ENCODE measurements at places on chromosomes 7 and 10. TPM values are rescaled to one million over a fixed set of nuclear protein-coding genes. Genes with fewer than 3 reads are reported as not detected.
A peak's percentile ranks its signal among the peaks of the same experiment; 100 is the strongest.

- H3K4me3 ChIP-seq: peak overlapping the region; percentile 9
- peaks cover 41% of the 10 kb centered on the region for H3K4me1 ChIP-seq
- peak overlapping the region; percentile 68 for H3K27ac ChIP-seq
- DNase-seq: peak; percentile 48
- H3K27me3 ChIP-seq: no peaks in the 10 kb centered on the region
Measured at GRCh38 chr7:96316949-96317348, 4.9 kb downstream of the SLC25A13 start.

ITPRID1 gene
- total RNA-seq: 0.95 TPM

DNA sequence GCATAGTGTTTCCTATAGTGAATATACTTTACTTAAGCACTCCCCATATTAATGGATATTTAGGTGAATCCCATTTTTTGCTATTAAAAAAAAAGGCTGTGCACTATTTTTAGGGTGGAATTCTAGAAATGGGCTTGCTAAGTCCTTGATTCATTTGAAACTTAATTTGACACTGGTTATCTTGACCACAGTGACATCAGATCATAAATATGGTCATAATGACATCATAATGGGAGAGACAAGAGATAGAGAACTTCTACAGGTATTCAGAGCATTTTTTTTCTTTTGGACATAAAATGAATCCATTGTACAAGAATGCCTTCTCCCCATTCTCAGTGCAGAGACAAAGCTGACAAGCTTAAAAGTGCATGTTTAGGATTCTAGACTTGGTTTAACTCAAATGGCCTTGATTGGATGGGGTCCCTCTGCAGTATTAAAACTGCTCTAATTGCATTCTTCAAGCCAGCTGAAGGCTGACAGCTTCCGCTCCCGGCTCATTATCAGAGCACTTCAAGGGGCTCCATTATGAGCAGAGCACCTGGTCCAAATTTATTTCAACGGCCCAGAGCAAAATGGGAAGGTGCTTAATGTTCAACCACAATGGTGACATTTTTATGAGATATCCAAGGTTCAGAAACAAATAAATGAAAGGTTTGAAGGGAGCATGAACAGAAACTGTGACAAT, 104.8 kb downstream of the JAZF1 start:
- no peaks in the 10 kb centered on the region for H3K27me3 ChIP-seq
- no peak overlapping the region for H3K4me3 ChIP-seq
- no peak for DNase-seq
- no peaks in the 10 kb centered on the region for H3K36me3 ChIP-seq

DNA sequence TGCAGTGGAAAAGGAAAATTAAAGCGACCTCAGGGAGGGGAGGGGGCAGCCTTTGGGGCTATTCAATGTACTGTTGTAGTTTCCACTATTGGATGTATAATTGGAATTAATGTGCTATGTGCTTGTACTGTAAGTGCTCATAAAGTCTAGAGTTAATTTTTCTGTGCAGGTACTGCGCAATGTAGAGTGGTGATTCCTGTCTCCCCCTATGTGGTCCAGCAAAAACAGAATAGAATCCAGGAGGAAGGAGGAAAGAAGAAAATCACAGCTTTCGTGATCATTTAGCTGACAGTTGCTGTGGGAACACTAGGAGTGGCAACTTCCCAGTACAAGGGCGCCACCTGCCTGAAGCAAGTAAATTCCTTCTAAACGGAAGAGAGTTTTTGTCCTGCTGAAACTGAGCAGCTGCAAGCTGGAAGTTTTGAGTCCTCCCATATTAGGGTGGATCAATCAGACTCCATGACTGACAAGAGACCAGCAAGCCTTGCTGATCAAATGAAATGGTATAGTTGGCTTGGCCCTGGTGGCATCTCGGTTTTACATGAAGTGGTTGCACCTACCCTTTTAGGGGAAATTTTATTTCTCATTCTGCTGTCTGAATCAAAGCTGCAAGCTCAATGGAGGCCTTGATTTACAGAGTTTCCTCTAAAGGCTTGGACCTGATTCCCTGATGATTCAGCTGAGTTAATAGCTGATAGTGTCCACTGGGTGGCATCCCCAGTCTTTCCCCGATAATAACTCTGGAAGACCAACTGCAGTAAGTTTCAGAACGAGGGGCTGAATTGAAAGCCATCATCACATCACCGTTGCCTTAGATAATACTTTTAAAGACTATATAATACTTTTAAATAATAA, 299.8 kb downstream of the HGF start:
- no peak overlapping the region for H3K27ac ChIP-seq
- H3K36me3 ChIP-seq: no peaks in the 10 kb centered on the region
- no peaks in the 10 kb centered on the region for H3K27me3 ChIP-seq
- DNase-seq: peak; percentile 66

ATP6V1F gene
- 123 TPM for total RNA-seq

HOXA11 gene
- 0.54 TPM for total RNA-seq

DNA sequence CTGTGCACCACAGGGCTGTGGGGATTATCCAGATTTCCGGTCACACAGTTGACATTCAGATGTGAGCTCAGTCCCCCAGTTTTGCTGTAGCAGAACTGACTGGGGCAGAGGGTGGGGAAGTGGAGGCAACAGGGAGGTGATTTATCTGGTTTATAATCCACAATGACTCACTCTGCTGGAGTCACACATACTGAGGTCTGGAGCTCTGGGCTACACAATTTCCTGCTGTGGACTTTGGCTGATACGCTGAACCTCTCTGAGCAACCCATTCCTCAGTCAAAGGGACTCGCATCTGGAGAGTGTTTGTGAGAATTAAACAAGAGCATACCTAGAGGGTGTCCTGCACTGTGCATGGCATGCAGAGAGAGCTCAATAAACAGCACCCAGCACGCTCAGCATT, 64.8 kb upstream of the PLPP4 start:
- H3K27ac ChIP-seq: no peak overlapping the region
- no peak overlapping the region for H3K4me3 ChIP-seq
- no peaks in the 10 kb centered on the region for H3K36me3 ChIP-seq

DNA sequence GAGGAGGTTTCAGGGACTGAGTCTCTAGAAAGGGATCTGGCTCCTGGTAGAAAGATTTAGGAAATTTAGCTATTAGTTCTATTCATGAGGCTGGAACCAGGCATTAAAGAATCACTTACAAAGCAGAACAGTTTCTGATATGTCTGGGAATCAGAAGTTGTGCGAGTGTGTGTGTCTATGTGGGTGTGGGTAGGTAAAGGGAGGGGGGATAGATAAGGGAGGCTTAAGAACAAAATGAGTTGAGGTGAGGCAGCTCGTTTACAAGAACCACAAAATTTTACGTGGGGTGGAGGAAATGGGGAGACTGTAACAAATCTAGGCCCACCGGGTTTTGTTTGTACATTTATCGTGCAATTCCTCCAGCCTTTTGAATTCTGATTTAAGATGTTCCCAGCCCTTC, 90.7 kb downstream of the SAMD9 start:
- H3K4me3 ChIP-seq: no peak overlapping the region
- no peak for DNase-seq
- H3K36me3 ChIP-seq: no peaks in the 10 kb centered on the region
- H3K27ac ChIP-seq: no peak overlapping the region

ZNF467 gene
- total RNA-seq: 0.54 TPM

DNA sequence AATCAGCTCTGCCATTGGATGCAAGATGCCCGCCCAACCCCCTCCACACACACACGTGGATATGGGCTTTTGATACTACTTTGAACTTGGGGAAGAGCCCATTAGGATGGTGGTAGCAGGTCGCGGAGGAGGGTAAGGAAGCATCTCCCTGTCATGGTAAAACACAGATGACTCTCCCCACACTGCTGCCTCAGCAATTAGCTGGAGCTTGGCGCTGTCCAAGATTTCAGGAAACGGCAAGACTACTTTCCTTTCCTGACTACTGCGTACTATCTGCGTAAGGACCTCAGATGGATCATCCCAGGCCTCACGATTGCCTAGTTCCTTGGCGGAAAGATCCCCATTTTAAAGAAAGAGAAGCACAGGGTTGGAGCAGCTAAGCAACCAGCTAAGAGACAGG, 134.3 kb downstream of the C10orf90 start:
- H3K4me3 ChIP-seq: no peak overlapping the region
- DNase-seq: no peak
- H3K4me1 ChIP-seq: no peaks in the 10 kb centered on the region
- H3K27me3 ChIP-seq: no peaks in the 10 kb centered on the region
- no peaks in the 10 kb centered on the region for H3K36me3 ChIP-seq

GRCh38 chr10:129740532-129741279, 223.4 kb downstream of the EBF3 start:
- no peaks in the 10 kb centered on the region for H3K27me3 ChIP-seq
- no peaks in the 10 kb centered on the region for H3K36me3 ChIP-seq
- no peak overlapping the region for H3K4me3 ChIP-seq
- DNase-seq: no peak
- no peaks in the 10 kb centered on the region for H3K4me1 ChIP-seq

GRCh38 chr10:119614686-119615085, 17.9 kb upstream of the TIAL1 start:
- DNase-seq: no peak
- no peaks in the 10 kb centered on the region for H3K36me3 ChIP-seq
- H3K27me3 ChIP-seq: no peaks in the 10 kb centered on the region
- no peaks in the 10 kb centered on the region for H3K4me1 ChIP-seq
- no peak overlapping the region for H3K4me3 ChIP-seq

HSPA12A gene
- 3.2 TPM for total RNA-seq

DNA sequence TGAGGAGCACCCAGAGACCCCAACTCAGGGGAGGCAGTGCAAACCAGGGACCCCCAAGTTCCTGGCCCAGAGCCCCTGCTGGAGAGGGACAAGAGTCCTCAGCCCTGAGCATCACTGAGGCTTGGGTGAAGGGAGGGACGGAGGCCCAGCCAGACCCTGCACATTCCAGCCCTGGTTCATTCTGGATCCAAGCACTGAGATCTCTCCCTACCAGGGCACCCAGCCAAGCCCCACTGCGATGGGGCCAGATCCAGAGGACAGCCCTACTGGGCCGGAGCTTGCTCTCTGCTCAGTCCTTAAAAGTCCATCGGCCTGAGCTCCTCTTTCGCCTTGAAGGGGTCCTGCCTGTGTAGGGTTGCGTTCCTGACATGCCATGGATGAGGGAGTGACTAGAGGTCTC, 40.5 kb upstream of the RABGEF1 start:
- no peak overlapping the region for H3K27ac ChIP-seq
- no peaks in the 10 kb centered on the region for H3K36me3 ChIP-seq
- no peak overlapping the region for H3K4me3 ChIP-seq
- H3K27me3 ChIP-seq: no peaks in the 10 kb centered on the region

- DNase-seq: no peak
- H3K4me1 ChIP-seq: peaks cover 8% of the 10 kb centered on the region
- H3K27ac ChIP-seq: no peak overlapping the region
- H3K4me3 ChIP-seq: no peak overlapping the region
- H3K27me3 ChIP-seq: peaks cover 45% of the 10 kb centered on the region
- no peaks in the 10 kb centered on the region for H3K36me3 ChIP-seq
Measured at GRCh38 chr10:90602862-90603610, 254.8 kb downstream of the HTR7 start.
